ENCODE measurements at places on chromosomes 1 and 21.

- DNase-seq, result no peak
These were observed 16.7 kb downstream of the SNIP1 start for GRCh38 chr1:37537378-37537777.

DNA sequence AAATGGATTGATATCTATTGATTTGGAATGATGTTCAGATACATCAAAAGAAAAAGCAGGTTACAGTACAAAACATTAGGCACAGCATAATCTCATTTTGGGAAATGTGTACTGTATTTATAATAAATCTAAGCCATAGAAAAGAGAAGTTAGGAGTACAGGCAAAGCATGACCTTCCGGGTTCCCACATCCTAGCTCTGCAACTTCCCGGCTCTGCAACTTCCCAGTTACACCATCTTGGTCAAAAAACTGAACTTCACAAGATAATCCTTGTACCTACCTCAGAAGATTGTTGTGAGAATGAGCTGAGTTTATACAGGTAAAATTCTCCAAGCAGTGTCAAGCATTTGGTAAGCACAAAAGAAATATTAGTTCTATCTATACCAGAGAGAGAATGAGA is 21.7 kb upstream of the SLC44A3 start:
- no peak for DNase-seq

DNA sequence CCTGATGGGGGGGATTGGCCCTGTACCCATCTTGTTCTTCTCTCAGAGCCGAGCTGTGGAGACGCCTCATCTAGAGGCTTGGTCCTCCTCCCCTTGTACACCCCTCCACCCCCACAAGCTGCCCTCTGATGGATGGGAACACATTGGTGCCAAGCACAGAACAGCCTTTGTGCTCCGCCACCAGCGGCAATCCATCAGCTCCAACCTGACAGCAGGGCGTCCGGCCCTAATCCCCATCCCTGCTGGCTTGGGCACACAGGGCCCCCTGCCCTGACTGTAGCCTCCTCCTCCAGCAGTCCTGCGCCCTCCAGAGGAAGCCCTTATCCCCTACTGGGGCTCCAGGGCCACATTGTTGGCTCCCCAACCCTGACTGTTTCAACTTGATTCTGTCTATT is 3.8 kb upstream of the MYOG start:
- no peak for DNase-seq

- no peak for DNase-seq
These were observed 46.5 kb downstream of the PBX1 start for GRCh38 chr1:164605254-164606091.

DNA sequence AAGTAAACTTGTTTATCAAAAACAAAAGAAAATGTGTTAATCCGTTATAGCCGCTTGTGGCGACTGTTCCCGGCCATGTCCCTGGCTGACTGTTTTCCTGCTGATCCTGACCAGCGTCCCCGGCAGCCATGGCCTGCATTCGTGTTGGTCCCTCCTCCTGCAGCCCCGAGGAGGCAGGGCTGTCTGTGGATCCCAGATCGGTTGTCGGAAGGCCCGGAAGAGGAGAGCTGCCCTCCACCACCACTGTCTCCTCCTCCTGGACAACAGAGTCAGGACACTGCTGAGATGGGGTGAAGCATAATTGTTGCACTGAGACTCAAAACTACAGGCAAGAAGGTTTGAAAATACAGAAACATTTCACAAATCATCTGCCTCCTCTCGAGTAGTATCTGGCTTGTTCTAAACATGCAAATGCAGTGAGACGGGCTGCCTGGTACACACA is 3.6 kb upstream of the MXRA8 start:
- DNase-seq, result no peak

GRCh38 chr1:117815926-117816325 is 113.5 kb downstream of the GDAP2 start:
- no peak for DNase-seq

DNA sequence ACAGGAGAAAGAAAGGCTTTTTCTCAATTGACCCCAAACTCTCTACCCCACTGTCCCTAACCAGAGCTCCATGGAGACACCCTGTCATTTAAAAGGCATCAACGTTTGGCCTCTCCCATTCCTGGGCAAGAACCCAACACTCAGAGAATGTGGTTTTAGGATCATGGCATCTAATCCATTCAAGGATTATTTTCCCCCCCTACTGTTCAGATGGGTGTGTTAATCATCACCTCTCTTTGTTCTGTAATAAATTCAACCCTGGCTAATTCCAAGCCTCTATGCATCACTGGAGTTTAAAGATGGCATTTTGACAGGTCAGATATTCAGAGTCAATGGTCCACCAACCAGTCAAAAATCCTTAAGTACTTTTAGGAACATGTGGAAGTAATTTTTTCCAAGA is 42.7 kb downstream of the TBX15 start:
- DNase-seq, result no peak

- DNase-seq, result no peak
These were observed 489 bp downstream of the CELSR2 start for GRCh38 chr1:109249654-109250401.

DNA sequence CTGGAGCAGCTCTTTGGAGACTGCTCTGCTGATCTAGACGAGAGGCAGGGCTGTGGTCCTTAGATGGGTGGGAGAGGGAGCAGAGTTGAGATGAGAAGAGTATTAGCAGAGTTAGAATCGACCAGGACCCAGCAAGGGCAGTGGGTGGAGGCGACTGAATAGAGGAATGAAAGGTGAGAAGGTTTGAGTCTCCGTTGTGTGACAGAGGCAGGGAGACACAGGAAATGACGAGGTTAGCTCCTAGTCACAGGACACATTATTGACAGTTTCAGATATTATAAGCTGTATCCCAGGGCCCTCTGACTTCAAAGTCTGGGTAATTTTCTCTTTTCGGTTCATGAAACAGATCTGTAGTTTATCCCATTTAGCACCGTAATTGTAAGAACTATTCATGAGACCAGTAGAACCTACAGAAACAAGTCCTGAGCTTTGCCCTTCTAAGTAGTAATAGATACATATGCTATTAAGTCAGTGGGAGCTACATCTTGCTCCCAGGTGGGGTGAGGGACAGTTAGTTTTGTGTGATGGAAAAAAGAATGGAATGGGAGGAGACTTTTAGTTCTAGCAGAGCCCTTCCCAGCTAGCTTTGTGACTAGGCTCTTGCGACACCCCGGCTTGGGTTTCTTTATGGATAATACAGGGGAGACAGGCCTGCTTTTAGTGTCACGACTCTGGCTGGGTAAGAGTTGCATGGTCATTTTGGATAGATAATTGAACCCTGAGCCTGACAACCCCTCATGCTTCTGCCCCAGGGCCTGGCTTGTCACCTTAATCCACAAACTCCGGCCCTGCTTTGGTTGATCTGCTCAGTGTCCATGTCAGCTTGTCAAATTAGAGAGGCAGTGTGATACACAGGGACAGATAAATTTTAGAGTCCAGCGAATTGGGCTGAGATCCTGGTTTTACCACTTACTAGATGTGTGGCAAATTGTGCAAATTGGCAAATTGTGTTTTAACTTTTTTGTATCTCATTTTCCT is 70.2 kb downstream of the UCK2 start:
- no peak for DNase-seq

- no peak for DNase-seq
These were observed 40.7 kb upstream of the PRKACB start for GRCh38 chr1:84103197-84103992.

GRCh38 chr1:74436078-74436477 is 76.3 kb downstream of the LRRC53 start:
- DNase-seq, result no peak

DNA sequence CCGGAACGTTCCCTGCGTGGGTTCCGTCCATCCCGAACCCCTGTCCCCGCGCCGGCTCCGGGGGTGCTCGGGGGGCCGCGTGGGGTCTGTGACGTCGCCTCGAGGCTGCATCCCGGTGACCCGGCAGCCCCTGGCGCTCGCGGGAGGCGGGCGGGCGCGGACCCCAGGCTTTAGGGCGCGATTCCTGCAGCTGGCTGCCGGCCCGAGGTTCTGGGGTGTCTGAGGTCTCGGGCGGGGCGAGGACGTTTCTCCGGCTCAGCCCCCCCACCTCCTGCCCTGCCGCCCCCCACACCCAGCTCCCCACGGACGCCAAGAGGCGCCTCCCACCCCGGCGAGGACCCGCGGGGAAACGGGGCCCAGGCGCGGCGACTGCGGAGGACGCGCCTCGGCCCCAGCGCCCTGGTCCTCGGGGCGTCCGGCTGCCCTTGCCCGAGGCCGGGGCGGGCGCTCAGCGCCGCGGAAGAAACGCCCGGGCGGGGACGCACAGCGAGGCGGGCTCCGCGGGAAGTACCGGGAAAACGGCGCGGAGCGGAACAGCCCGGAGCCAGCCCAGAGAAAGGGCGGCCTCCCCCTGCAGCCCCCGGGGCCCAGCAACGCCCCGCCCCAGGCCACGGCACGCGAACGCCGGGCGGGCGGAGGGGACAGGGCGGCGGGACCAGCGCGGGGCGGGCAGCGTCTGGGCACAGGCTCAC is 1.3 kb upstream of the PCBP3 start:
- no peak for DNase-seq

DNA sequence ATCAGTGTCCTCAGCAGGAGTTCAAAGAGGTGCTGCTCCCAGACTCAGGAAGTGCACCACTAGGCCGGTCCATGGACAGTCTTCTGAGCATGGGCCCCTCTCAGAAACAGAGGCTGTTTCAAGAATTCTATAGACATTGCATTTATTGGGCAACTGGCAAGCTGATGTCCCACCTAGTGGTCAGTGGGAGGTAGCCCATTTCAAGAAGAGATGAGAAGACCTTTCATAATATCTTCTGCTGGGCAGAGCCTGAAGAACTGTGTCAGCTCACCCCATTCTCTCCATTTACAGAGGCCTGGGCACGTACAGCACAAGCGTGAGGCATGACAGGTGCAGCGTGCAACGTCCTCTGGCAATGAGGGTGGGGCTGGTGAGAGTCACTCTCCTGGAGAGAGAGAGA is 216.0 kb downstream of the DYRK1A start:
- DNase-seq, result no peak

- no peak for DNase-seq
These were observed 165.5 kb upstream of the ESRRG start for GRCh38 chr1:216888731-216889130.

GRCh38 chr1:38444311-38444710 is 397.7 kb upstream of the POU3F1 start:
- no peak for DNase-seq

GRCh38 chr1:168671782-168672181 is 57.2 kb downstream of the DPT start:
- no peak for DNase-seq

GRCh38 chr1:28064064-28064463 is 24.3 kb downstream of the EYA3 start:
- DNase-seq, result no peak

DNA sequence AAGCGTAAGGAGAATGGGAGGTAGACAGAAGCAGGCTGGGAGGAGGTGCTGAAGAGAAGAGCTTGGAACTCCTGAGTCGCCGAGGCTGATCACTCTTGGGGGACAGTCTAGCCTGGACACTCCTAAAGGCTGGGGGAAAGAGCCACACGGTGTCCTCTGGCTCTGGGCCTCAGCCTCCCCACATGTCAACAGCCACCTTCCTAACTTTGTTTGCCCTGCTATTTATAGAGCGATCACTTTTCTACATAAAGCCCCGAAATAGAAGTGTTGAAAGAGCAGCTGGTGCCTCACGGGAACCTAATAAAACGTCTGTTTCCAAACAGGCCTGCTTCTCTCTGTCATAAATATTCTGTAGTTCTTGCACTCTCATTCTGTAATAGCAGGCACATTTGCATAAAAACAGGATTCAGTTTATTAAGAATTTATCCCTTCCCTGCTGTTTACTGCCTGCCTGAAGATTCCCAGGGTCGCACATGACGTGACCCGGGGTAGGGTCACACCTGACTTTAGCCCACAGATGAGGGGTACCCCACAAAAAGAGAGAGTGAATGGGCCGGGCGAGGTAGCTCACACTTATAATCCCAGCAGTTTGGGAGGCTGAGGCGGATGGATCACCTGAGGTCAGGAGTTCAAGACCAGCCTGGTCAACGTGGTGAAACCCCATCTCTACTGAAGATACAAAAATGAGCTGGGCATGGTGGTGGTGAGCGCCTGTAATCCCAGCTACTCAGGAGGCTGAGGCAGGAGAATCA is 212.5 kb downstream of the TOMM20 start:
- DNase-seq, result no peak

DNA sequence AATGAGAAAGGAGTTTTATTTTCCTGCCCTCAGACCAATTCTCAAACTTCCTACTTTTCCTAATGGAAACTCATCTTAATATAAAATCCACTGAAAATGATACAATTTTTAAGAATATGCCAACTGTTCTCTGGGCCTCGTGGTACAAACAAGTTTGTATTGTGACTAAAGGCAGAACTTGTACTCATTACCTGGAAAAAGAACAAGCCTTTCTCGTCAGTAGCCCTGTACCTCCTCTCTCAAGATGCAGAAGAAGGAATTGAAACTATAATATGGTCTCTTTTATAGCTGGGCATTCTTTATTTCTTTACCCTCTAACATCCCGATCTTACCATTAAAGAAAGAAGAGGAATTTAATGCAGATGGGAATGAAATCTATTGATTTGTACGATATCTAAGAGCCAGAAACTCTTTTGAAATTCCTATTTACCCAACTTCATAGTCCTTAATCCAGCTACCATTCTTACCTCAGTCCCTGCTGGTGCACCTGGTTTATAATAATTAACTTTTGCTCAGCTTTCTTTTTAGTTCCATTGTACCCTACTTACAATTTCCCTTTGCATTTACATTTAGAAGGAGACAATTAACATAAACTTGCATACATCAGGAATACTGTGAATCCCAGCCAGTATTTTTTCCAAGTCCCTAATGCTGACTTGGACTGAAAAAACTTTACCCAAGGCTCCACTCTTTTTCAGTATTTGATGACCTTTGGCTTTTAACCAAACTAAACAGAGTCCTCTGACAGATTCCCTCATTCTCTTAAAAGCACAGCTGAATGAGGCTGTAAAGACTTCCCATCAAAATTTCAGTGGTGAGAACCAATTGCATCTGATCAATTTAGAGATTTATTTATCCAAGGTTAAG is 1162.4 kb downstream of the BRINP3 start:
- DNase-seq, result no peak

GRCh38 chr21:46004168-46004861 is 22.7 kb downstream of the COL6A1 start:
- DNase-seq, result no peak

- no peak for DNase-seq
These were observed 81.9 kb upstream of the AKT3 start for GRCh38 chr1:243931957-243932356.
